ENCODE measurements at places on chromosomes 7 and 10.
A peak's percentile ranks its signal among the peaks of the same experiment; 100 is the strongest.

- DNase-seq: no peak
Measured at GRCh38 chr10:116143673-116144222, 129.3 kb downstream of the GFRA1 start.

- peak; percentile 18 for DNase-seq
Measured at GRCh38 chr10:43453266-43453831, 16.4 kb downstream of the ZNF487 start.

- DNase-seq: no peak
Measured at GRCh38 chr10:51405580-51406351, 293.6 kb downstream of the CSTF2T start.

DNA sequence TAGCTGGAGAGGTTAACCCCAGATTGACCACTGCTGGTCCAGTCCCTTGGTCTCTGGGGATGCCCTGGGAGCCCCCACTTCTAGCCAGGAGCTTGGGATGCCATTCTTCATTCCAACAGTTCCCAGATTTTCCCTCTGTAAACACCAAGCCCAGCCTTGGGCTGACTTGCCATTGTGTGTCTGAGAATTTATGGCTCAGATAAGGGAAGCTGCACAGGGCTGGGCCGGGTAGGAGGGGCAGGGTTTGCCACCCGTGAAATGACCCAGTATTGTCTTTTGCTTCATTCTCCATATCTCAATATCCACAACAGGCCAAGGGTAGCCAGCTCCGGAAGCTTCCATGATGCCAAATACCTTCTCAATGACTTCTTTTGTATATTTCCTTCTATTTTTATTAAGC, 32.1 kb downstream of the AFAP1L2 start:
- DNase-seq: no peak

GRCh38 chr7:103504505-103505135, 58.6 kb upstream of the SLC26A5 start:
- no peak for DNase-seq

- no peak for DNase-seq
Measured at GRCh38 chr10:110857265-110858171, 14.2 kb upstream of the PDCD4 start.

- DNase-seq: no peak
Measured at GRCh38 chr7:155377838-155378579, 79.9 kb upstream of the EN2 start.

- no peak for DNase-seq
Measured at GRCh38 chr10:123568751-123569150, 97.4 kb upstream of the GPR26 start.

DNA sequence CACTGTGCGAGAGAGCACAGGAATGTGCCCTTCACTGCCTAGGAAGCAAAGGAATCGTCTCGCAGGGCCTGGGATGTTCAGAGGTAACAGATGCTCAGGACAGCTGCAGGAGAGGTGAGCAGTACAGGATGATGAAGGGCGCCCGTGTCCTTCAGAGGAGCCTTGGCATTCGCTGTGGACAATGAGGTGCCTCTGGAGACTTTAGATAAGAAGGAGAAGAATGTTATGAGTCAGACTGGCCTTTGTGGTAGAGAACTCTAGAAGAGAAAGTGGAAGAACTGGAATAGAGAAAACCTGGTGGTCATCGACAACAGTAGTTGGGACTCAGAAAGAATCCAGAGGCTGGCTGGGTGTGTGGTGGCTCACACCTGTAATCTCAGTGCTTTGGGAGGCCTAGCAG, 64.4 kb upstream of the LEP start:
- DNase-seq: no peak

- peak; percentile 97 for DNase-seq
Measured at GRCh38 chr7:99374111-99375064, at the start of gene ARPC1B. Gene ARPC1B (plus strand): TSS chr7:99374730. CDS start chr7:99385715, 10,985 bp downstream.

GRCh38 chr7:40194745-40195144, 59.9 kb downstream of the SUGCT start:
- DNase-seq: no peak

DNA sequence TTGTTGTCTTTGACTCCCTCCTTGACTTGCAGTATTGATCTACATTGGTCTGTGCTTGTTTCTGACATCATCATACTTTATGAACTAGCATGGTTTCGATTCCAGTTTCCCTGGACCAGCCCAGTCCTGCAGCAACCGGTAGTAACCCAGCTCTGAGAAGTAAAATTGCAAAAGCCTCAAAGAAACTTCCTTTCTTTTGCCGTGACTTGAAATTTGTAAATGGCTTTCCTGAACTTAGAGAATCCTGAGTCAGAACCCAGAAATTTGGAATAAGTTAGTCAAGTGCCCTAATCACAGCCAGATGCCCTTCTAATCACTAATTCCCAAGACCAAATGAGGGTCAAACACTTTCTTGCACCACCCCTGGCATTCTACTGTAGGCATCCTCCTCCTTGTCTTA, 15.0 kb downstream of the TAS2R60 start:
- no peak for DNase-seq

All from GM12891 (cell line).